ENCODE measurements at places on chromosomes 3 and 15. TPM values are rescaled to one million over a fixed set of nuclear protein-coding genes. Genes with fewer than 3 reads are reported as not detected.
A peak's percentile ranks its signal among the peaks of the same experiment; 100 is the strongest.

STAG1 gene
- total RNA-seq = 33.7 TPM

LRRC15 gene
- 0.07 TPM for total RNA-seq

CACNA1D gene
- 17.4 TPM for total RNA-seq

TATDN2 gene
- total RNA-seq = 34.6 TPM

CDHR4 gene
- total RNA-seq = not detected

IMPG2 gene
- total RNA-seq = 0.53 TPM

ROPN1B gene
- 0.53 TPM for total RNA-seq

RCCD1 gene
- total RNA-seq = 20.3 TPM

PTPN23 gene
- 52.5 TPM for total RNA-seq

FGF12 gene
- 9.8 TPM for total RNA-seq

FBXW12 gene
- total RNA-seq = not detected

KLHL6 gene
- total RNA-seq = not detected

P2RY14 gene
- total RNA-seq = 0.14 TPM

CTXN2 gene
- total RNA-seq = not detected

TMEM158 gene
- 10.1 TPM for total RNA-seq

MFN1 gene
- total RNA-seq = 53.3 TPM

TNFAIP8L3 gene
- 8.2 TPM for total RNA-seq

DAZL gene
- total RNA-seq = not detected

SLC24A5 gene
- total RNA-seq = 1.3 TPM

ASB14 gene
- total RNA-seq = not detected

GRCh38 chr3:196995027-196995426 lies 26.4 kb upstream of the PIGZ start:
- no peak for DNase-seq

DNA sequence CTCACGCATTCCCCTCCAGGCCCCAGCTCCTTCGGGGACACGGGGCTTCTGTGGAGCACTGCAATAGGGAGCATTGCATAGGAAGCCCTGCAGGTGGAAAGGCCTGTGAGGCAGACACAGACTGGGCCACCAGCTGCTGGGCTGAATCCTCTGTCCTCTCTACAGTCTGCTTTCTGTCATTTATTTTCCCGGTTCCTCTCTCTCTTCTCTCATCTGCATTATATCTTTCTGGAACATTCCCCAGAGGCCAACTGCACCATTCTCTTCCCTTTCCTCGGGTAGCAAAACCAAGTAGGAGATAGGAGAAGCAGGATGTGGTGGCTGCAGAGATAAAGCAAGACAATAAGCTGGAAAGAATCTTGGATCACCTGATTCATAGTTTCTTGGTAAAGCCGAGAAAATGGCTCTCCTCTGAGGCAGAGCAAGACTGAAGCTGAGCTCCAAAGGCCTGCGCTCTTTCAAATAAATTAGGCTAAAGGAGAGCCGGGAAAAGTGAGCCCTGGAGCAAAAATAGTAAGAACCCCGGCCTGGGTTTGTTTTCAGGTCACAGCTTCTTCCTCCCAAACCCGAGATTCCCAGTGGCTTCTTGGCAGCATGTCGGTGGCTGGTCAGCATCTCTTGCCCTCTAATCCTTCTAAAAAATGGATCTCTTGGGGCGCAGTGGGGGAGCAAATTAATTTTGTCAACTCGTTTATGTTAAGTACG lies 5.3 kb downstream of the TM4SF4 start:
- DNase-seq = no peak

DNA sequence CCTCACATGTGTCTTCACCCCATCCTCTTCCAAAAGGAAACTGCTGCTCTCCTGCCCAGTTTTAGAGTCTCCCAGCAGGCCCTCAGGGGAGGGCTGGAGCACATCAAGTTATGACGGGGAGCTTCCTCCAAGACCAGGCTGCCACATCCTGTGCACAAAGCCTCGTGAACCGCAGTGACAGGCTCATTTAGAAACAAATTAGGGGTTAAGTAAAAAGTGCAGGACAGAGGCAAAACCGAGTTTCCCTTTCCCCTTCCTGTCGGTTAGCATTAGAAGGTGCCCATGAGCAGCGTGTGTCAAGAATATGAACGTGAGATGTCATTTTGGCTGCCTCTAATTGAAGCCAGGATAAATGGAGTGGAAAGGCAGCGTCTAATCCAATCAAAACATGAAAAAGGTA lies 199.7 kb downstream of the ARRDC4 start:
- DNase-seq = no peak

- no peak for DNase-seq
Measured at GRCh38 chr3:64917914-64918453, 230.2 kb upstream of the ADAMTS9 start.

- no peak for DNase-seq
Measured at GRCh38 chr3:134516905-134517304, 31.0 kb downstream of the CEP63 start.

- DNase-seq = no peak
Measured at GRCh38 chr3:130838898-130839600, 54.8 kb upstream of the ATP2C1 start.

- no peak for DNase-seq
Measured at GRCh38 chr3:30006111-30006510, 600.3 kb upstream of the TGFBR2 start.

DNA sequence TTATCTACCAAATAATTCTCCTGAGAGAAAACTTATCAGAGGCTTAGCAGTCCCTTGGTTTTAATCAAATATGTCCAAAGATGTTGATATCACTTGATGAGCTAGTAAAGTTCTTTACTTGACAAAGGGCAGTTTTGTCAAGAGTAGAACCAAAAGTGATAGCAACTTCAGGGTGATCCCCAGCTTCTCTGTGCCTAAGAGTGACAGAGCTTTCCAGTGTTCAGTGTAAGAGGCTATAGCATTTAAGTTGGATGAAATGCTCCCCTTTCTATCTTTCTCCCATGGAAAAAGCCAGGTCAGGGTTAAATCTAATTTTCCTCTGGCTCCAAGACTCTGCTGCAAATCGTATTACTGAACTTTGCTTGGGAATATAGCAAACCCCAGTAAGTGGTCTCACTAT lies 120.8 kb downstream of the UNC13C start:
- DNase-seq = no peak

GRCh38 chr3:106825962-106826605 lies 551.2 kb upstream of the CCDC54 start:
- DNase-seq = no peak

GRCh38 chr3:16063603-16064002 lies 110.9 kb upstream of the GALNT15 start:
- no peak for DNase-seq

DNA sequence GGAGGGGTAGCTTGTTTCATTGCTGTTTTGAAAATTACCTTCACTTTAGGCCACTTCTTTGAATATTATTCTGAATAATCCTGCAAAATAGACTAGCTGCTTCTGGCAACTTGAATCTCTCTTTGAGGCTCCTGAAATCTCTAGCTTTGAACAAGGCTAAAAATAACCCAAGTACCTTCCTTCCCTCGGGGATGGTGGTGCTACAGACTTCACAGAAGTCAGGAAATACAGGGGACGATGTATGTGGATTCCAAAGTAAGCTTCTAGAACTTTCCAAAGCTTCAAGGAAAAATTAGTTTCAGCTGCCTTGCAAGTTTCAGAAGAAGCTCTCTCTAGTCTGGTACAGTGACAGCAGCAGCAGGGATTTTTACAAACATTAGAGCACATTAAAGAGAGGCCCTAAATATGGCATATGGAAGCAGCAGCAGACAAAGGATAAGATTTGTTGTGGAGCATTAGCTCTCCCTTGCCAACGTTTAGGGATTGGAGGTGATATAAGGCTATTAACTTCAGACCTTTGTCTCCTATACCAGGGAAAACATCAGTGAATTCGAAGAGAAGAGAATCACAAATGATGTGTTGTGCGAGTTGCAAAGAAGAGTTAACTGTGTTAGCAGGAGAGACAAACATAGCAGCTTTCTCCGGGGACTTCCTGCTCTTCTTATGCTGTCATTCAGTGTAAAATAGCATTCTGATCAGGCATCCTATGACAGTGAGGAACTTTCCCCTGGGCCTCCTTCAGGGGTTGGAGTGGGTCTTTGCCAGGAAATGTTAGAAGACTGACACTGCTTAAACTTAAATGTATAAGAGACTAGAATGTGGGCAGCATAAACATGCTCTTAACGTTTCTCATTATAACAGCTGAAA lies 783.0 kb upstream of the ARPP21 start:
- no peak for DNase-seq

GRCh38 chr15:101151288-101151687 lies 100.6 kb downstream of the CHSY1 start:
- no peak for DNase-seq

- DNase-seq = no peak
Measured at GRCh38 chr15:63752075-63752684, 81.6 kb downstream of the HERC1 start.

DNA sequence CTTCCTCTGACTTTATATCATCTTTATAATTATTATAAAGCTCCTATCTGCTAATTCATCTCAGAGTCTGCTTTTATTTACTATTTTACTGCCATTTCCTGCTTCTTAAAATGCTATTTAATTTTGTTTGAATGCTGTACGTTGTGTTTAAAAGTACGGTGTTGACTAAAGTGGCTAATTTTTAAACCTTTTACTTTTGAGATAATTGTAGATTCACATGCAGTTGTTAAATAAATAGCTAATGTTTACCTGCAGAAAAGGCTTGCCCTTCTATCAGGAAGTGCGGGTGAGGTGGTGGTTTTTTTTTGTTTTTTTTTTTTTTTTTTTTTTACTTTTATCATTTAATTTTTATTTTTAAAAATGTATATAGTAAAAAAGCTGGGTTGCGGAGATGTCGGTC lies 41.3 kb downstream of the XYLB start:
- no peak for DNase-seq

GRCh38 chr15:77059786-77060361 lies 11.0 kb downstream of the TSPAN3 start:
- DNase-seq = no peak

DNA sequence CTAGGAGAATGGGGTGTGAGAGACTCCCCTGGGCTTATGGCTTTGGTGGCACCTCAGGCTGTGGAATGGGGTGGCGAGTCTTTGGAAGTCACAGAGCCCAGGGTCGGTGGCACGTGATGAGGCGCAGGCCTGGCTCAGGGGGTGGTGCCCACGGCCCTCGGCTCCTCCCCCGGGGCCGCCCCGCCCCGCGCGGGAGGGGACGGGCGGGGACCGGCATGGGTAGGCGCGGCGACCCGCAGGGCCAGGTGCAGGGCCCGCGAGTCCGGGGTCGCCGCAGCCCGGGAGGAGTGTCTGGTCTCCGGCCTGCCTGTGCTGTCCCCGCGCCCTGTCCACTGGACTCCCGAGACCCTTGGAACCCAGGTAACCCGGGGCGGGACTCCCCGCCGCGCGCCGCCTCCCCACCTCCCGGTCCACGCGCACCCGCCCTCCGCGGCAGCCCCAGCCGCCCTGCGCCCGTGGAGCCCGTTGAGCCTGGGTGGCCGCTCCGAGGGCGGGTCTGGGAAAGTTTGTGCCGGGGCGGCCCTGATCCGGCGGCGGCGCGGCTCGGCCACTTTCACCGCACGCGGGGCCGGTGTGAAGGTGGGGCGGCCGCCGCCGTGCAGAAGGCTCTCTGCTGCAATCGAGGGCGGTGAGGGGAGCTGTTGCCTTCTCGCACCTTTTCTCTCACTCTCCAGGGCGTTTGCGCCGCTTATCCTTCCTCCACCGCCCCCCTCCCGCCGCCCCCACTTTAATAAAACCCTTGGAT lies at the start of gene PAQR5:
Gene PAQR5, plus strand, starts transcription at position 216 of the 745 bp plus-strand sequence. CDS start 61,169 bp downstream, outside the sequence.
- DNase-seq = no peak

DNA sequence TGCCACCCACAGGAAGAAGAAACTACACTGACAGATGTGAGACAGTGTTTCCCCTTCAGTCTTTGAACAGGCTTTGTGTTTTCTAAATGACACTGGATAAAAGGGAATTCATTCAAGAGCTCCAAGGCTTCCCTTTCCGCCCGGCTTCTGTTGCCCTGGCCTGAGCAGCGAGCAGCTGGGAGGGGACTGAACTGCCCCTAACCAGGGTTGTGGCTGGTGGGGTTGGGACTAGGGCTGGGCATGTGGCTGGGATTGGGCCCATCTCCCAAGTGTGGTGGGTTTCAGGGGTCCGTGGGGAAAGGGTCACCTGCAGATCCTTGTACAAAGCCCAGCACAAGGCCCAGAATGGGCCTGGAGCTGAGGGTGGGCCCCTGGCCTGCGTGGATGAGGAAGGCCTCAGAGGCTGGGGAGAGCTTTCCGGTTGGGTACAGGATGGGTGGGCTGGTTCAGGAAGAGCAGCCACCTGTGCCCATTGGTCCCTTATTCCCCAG lies 10.4 kb downstream of the VILL start:
- DNase-seq = no peak

- DNase-seq = no peak
Measured at GRCh38 chr15:70246623-70247220, 149.0 kb upstream of the TLE3 start.

DNA sequence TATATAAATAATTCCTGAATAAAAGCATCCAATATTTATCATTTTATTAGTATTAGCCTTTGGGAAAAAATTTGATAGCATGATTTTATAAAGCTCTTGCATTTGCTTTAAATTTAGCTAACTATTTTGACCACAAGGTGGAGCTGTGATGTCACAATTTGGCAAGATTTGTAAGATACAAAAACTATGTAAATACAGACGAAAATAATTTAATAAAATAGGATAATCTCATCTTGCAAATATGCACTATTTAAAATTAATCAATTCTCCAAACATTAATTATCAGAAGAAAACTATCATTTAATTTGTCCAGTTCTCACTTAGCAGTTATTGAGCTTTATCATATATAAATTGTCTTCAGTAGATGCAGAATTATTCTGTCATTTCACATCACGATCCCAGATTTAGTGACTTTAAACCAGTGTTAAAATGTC lies 95.4 kb downstream of the PLOD2 start:
- no peak for DNase-seq

- no peak for DNase-seq
Measured at GRCh38 chr3:39962581-39962980, 153.2 kb downstream of the MYRIP start.

GRCh38 chr15:40918146-40918798 lies 10.9 kb upstream of the DLL4 start:
- DNase-seq = peak; percentile 63

DNA sequence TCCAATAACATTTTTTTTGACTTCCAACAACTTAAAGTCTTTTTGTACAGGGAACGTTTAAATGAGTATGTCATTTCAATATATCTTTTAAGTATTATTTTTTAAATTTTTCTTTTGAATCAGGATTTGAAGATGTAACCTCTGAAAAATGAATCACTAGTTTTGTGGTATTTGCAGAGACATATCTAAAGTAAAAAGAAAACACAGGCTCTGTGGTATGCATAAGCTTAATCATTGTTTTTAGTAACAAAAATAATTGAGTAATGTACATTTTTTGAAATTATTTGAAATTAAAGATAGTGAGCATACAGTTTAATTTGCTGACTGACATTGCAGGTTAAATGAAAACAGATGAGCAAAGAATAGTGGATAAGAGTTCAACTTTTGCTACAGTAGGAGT lies 531.3 kb downstream of the ROBO1 start:
- no peak for DNase-seq

GRCh38 chr3:116916836-116917235 lies 207.3 kb downstream of the TUSC7 start:
- DNase-seq = no peak

DNA sequence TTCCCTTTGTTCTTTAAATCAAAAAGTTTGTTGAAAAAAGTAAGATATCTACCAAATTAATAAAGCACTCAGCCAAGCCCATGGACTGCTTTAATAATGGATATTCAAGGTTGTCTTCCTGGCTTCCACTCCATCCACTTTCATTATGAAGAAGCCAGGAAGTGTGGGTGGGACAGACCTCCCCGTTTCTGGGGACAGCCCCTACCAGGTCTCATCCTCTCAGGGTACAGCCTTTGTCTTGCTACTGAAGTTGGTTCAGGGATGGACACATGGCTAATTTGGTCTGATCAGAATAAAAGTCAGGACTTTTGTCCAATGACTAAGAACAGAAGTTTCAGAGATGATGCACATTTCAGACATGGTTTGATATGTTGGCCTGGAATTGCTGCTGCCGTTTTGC lies 32.6 kb downstream of the CCNB2 start:
- no peak for DNase-seq
